ENCODE measurements at places on chromosomes 2 and 18. TPM values are rescaled to one million over a fixed set of nuclear protein-coding genes. Genes with fewer than 3 reads are reported as not detected.

Gene XDH
- total RNA-seq: 1.4 TPM

Gene FKBP1B
- 3.7 TPM for total RNA-seq

Gene SPDYA
- total RNA-seq: 2.0 TPM

Gene STPG4
- 0.79 TPM for total RNA-seq

DNA sequence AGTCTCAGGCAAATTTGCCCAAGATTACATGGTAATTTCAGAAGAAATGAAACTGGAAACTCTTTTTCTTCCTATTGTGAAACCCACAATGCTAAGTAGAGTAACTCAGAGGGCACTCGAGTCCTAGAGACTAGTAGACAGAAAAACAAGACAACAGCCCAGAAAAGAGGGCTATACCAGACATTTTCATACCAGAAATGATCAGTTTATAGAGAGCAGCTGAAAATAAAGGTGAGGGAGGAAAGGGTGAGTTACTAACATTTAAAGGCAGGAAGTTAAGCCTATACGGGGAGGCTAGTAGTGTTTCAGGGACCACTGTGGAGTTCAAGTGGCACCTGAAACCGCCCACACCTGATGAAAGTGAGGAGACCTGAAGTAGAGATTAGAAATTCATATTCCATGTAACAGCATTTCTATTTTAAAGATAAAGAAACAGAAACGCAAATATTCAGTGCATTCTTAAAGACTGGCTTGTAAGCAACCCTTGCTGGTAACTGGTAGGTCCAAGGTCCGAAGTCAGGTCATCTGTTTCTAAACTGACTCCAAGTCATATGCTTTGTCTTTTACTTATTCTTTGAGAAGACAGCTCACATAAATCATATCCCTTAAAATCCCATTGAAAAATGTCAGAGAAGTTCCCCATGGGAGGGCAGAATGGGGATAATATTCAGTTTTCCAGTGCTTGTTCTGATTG, 145.1 kb upstream of the ITGB6 start:
- DNase-seq: no peak

- no peak for DNase-seq
Observed at GRCh38 chr2:102674370-102674769, 55.0 kb downstream of the SLC9A2 start.

GRCh38 chr2:212477571-212477970, 61.0 kb downstream of the ERBB4 start:
- no peak for DNase-seq

- no peak for DNase-seq
Observed at GRCh38 chr2:11315074-11315705, 29.2 kb downstream of the ROCK2 start.

GRCh38 chr2:209938906-209939305, 63.5 kb upstream of the RPE start:
- DNase-seq: no peak

DNA sequence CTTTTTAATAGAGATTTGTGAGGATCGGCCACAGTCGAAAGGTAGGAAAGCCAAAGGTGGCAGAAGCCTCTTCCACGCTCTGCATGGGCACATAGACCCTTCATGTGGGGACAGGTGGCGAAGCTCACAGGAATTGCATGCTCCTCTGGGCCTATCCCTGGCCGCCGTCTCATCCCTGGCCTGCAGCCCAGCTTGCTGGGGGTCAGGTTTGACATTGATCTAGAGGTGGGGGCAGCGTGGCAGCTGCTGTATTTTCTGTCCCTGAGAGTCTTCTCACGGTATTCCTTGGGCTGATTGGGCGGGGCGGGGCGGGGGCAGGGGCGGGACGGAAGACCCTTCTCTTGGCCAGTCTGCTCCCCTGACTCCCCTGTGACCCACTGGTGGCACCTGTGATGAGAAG, 48.9 kb downstream of the STK25 start:
- DNase-seq: no peak

- DNase-seq: no peak
Observed at GRCh38 chr2:134576478-134576877, 142.3 kb downstream of the TMEM163 start.

- no peak for DNase-seq
Observed at GRCh38 chr2:168884975-168885374, 5.3 kb downstream of the SPC25 start.

DNA sequence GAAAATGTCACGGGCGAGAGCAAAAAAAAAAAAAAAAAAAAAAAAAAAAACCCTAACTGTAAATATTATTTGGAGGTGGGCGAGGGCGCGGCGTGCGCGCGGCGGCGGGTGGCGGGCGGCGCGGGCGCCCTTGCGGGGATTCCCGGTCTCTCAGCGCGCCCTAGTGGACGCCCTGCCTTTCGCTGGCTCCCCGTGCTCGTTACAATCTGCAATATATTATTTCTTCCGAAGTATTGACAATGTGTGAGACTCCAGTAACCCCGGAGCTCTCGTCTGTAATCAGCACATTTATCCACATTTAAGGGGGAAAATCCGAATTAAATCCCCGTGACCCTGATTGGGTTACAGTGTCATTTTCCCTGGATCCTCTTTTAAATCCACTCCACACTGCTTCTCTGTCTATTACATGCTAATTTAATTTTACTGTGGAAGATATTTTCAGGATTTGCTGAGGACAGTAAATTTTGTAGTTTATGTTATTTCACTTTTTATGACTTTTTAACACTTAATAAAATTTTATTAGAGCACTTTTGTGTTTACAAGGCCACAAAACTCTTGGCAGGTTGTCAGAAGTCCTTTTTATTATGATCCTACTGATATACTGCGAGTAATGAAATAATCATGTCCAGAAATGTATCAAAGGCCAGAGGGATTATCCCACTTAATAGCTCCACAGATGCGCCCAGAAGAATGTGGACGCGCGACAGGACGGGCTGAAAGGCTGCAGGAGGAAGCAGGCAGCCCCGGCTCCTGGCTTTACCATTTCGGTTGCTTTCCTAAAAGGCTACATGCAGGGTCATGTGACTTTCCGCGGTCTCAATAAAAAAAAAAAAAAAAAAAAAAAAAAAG, 369.1 kb downstream of the MTX2 start:
- DNase-seq: peak; percentile 69

DNA sequence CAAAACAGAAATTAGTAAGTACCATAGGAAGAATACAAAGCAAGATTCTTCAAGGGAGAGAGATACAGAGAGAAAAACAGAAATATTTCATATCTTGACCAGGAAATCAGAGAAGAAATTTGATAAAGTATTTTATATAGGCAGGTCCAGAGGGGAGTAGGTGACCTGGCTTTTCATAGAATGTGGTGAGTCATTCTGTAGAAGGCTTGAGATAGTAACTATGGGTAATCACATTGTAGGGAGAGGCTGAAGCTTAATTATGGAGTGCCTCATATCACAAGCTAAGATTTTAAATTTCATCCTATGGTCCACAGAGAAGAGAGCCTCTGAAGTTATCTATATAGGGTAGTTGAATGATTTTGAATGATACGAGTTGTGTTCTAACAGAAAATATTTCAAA, 195.0 kb upstream of the CYRIA start:
- no peak for DNase-seq

DNA sequence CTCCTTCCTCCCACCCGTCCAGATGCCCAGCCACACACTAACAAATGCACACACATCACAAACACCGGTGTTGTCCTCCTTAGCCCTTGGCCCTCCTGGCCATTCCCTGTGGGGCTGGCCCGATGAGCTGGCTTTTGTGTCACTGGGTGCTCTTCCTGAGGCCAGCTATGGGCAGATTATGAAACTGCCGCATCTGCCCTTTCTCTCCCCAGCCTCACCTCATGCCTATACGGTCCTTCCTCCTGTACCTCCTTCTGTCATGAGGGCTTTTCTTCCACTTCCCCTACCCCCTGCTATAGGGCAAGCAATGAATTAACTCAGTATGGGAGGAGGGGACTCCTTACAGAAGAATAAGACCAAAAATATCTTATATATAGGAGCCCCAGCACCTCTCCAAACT, 10.3 kb upstream of the INO80C start:
- DNase-seq: no peak

GRCh38 chr18:24208270-24209035, 69.6 kb downstream of the CABYR start:
- DNase-seq: no peak
